EH (cell line): ENCODE measurements at places on chromosomes 16 and 17.

GRCh38 chr17:78781893-78782304, at the start of gene CYTH1:
CYTH1 (minus strand) TSS chr17:78782273; CDS start chr17:78782223, 50 bp downstream.
- DNase-seq: no peak

- DNase-seq: peak; percentile 93
These were observed at the start of gene PIGS for GRCh38 chr17:28571361-28572122. PIGS (minus strand) TSS chr17:28571524; CDS start chr17:28571496, 28 bp downstream.

DNA sequence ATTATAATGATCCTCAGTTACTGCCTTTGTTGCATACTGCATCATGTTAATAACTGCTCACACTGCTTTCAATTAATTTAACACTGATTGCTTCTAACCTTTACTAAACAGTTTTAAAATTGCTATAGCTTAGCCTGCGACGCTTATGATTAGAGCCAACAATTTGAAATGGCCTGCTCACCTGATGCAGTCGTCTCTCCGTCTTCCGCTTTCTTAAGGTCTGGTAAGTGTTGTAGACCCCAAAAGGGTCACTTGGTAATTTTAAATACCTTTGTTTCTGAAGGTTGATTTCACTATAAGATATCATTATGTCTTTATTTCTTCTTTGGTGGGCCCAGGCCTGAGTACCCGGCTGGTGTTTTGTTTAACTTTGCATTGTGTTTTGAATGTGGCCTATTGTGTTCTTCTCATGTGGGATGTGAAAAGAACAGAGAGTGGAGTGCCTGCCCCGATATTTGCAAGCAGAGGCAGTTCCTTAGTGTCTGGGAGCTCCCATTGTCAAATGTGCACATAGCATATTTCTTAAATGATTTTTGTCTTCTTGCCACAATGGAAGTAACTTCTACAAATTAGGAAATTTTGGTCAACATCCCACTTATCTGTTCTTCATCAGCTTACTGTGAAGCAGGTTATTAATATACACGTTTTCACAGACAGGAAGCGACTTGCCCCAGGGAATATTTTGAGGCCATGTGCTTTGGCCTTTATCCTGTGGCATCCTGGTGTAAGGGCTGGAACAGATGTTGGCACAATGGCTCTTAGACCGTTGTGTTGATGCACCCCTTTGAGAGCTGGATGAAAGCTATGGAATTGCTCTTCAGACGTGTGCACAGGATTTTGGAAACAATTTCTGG, 2.9 kb downstream of the PHKB start:
- peak; percentile 7 for DNase-seq

- peak; percentile 54 for DNase-seq
These were observed 882.8 kb upstream of the SOX9 start for GRCh38 chr17:71237903-71238538.

- DNase-seq: peak; percentile 33
These were observed 939 bp upstream of the WDR90 start for GRCh38 chr16:648071-648780.

GRCh38 chr17:66338937-66339336, 36.5 kb downstream of the PRKCA start:
- no peak for DNase-seq

GRCh38 chr17:82396601-82397435, 21.3 kb upstream of the HEXD start:
- DNase-seq: peak; percentile 95

GRCh38 chr16:88320947-88321634, 61.7 kb upstream of the ZNF469 start:
- no peak for DNase-seq

DNA sequence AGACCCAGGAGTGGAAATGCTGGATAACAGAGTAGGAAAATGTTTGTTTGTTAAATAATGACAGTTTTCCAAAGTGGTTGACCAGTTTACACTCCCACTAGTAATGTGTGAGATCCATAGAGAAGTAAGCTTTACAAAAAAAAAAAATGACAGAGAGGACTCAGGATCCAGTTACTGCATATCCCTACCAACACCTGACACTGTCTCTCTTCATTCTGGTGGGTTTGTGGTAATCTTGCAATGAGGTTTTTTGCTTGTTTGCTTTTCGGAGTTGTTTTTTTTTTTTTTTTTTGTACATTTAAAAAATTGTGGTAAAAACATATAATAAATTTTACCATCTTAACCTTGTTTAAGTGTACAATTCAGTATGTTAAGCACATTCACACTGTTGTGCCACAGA, 23.6 kb upstream of the HOXB9 start:
- DNase-seq: no peak

DNA sequence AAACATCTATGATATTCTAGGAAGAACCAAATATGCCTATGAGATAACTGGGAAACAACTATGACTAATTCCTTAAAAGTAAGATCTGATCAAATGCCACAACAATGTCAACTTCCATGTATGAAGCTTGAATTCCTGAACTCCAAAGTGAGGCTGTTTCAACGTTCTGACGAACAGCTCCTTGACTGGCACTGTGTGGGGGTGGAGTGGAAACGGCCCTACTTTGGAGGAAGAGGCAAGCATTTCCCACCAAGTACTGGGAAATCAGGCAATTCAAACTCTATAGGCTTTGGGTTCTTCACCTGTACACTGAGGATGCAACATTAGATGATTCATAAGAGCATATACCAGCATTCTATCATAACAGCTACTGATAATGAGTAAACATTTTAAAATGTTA, 187.2 kb downstream of the CDK5R1 start:
- DNase-seq: peak; percentile 45

GRCh38 chr16:56682703-56683397, 580 bp downstream of the MT1X start:
- DNase-seq: no peak

- DNase-seq: no peak
These were observed 6.6 kb downstream of the GSDMA start for GRCh38 chr17:39969375-39969774.

GRCh38 chr16:84040226-84040822, 2.3 kb downstream of the SLC38A8 start:
- DNase-seq: no peak

DNA sequence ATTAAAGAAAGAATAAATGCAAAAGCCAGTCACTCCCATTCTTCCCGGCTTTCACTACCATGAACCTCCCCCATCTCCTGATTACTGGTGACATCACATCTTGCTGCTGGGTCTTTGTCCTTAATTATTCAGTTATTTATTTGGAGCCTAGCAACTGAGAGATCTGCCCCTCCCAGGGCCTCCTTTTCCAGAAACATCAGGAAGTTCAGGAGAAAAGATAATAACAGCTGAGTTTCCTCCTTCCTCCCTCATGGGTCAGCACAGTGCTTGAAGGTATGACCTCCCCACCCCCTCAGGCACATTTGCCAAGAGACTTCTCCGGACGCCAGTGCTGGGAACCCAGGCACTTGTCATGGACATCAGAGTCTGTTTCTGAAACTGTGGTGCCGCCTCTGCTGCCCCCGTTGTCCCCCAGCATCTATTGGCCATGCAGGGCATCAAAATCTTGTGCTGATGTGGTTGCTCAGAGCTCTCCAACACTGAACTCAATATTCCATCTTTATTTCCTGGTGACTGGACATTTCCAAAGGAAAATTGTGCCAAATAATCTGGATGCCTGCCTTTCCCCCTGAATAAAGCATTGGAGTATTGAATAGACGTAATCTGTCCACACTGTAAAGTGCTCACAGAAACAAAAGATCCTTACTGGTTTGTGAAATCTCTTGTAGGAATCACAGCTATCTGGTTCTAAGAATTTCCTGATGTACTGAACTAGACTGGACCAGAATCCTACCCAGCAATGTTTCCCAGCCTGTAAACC, 71.8 kb downstream of the ZNF18 start:
- no peak for DNase-seq

- DNase-seq: no peak
These were observed 46.5 kb downstream of the ARHGAP27 start for GRCh38 chr17:45386178-45386577.

GRCh38 chr17:74490716-74491115, 24.3 kb downstream of the CD300A start:
- DNase-seq: no peak

GRCh38 chr16:14179116-14179515, 108.0 kb downstream of the MRTFB start:
- peak; percentile 41 for DNase-seq

DNA sequence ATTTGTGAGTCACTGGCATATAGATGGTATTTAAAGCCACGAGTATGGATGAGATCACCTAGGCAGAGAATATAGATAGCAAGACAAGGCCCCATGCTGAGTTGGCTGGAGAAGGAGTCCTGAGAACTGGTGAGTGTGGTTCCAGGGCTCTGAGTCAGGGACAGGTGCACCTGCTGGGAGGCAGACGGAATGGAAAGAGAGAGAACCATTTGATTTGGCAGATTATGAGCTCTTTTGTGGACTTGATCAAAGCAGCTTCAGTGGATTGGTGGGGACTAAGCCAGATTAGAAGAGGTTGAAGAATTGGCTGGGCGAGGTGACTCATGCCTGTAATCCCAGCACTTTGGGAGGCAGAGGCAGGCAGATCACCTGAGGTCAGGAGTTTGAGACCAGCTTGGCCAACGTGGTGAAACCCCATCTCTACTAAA, 4.3 kb upstream of the C16orf92 start:
- no peak for DNase-seq

DNA sequence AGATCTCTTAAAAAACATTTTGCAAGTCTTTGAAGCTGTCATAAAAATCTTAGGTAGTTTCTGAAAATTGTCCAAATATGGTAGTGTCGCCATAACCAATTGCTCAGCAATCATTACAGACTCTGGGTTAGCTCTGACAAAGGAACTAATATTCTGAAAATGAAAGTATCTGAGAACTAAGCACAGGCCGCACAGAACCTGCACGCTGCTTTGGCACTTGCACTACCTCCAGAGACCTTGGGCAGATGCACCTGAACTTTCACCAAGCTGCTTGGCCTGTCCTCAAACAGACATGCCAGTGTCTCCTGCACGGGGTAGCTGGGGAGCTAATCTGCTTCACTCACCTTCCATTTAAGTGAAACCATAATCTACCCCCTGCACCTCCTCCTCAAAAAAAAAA, 317.0 kb downstream of the MAF start:
- no peak for DNase-seq
